ENCODE measurements at places on chromosomes 16 and 17. TPM values are rescaled to one million over a fixed set of nuclear protein-coding genes. Genes with fewer than 3 reads are reported as not detected.

DNA sequence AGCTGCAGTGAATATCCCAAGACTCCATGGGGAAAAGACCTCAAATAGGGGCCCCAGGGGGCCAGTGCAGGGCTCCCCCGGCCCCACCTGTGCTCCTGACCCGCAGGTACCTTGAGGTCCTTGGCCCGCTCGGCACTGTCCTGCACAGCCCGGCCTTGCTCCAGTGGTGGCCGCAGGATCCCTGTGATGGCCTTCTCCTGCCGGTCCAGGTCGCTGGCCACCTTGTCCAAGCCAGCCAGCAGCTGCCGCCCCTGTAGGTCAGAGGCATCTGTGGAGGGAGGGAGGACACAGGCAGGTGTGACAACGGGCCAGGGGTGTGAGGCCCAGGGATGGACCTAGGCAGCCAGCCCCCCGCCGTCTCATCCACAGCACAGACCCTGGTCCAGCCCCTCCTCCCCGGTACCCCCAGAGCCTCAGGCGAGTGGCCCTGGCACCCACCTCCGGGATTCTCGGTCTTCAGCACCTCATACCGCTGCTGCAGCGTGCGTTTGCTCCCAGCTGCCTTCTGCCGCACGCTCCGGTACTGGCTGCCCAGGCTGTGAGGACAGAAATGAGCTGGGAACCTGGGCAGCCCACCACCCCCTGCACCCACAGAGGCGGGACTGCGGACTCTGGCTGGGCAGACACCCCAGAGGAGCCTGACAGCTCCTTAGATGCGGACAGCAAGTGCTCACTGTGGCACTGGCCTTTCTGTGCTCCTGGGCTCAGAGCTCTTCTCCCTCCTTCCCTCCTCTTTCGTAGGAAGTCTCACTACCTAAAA lies 43.7 kb downstream of the PPL start:
- no peak overlapping the region for H3K27ac ChIP-seq
- no peaks in the 10 kb centered on the region for H3K27me3 ChIP-seq
- no peak overlapping the region for H3K4me3 ChIP-seq
- DNase-seq = no peak

DNA sequence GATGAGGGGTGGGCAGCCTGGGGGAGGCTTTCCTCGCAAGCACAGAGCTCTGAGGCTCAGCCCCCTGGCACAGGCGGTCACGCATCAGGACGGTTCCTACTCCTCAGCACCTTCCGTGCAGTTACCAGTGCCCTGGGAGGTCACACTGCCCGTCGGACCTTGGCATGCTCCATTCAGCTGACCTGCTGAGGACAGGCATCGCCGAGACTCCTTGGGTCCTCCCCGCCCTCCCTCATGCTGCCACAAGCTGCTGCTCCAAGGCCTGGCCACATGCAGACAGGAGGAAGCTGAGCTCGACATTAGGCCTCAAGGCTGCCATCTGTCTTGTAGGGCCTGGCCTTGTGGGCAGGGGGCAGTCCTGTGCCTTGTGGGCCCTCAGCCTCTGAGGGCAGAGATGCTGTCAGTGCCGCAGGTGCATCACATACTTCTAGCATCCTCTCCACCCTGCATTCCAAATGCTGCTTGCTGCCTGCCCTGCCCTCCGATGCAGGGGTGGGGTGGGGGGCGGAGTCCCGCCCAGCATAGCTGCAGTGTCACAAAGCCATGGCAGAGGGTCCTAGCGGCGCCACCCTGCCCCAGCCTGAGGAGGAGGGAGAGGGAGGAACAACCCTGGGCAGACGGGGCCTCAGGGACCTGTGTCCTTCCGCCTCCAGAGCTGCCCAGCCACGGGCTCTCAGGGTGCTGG lies 9.3 kb downstream of the C16orf90 start:
- H3K27me3 ChIP-seq = no peaks in the 10 kb centered on the region
- no peak overlapping the region for H3K27ac ChIP-seq
- no peak overlapping the region for H3K4me3 ChIP-seq
- no peaks in the 10 kb centered on the region for H3K4me1 ChIP-seq
- DNase-seq = no peak

GRCh38 chr16:80063031-80063712 lies 462.6 kb upstream of the MAF start:
- H3K4me1 ChIP-seq = no peaks in the 10 kb centered on the region
- peak overlapping the region; percentile 31 for H3K27ac ChIP-seq
- no peaks in the 10 kb centered on the region for H3K27me3 ChIP-seq

DNA sequence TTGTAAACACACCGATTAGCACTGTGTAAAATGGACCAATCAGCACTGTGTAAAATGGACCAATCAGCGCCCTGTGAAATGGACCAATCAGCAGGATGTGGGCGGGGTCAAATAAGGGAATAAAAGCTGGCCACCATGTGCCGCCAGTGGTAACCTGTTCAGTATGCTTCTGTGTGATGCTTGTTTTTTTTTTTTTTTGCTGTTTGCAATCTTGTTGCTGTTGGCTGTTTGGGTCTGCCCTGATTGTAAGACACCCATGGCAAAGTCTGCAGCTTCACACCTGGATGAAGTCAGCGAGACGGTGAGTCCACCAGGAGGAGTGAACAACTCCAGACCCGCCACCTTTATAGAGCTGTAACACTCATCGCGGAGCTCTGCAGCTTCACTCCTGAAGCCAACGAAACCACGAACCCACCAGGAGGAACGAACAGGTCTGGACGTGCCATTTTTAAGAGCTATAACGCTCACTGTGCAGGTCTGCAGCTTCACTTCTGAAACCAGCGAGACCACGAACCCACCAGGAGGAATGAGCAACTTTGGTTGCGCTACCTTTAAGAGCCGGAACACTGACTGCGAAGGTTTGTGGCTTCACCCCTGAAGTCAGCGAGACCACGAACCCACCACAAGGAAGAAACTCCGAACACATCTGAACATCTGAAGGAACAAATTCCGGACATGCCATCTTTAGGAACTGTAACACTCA lies 85.0 kb upstream of the MED9 start:
- no peaks in the 10 kb centered on the region for H3K4me1 ChIP-seq
- H3K27ac ChIP-seq = no peak overlapping the region
- no peaks in the 10 kb centered on the region for H3K36me3 ChIP-seq
- no peak for DNase-seq
- H3K27me3 ChIP-seq = no peaks in the 10 kb centered on the region
- no peak overlapping the region for H3K4me3 ChIP-seq

Gene KRTAP9-3
- total RNA-seq = not detected

- H3K4me1 ChIP-seq = peaks cover 26% of the 10 kb centered on the region
- no peak overlapping the region for H3K4me3 ChIP-seq
- DNase-seq = peak; percentile 66
- no peaks in the 10 kb centered on the region for H3K36me3 ChIP-seq
- H3K27ac ChIP-seq = peak overlapping the region; percentile 41
Observed at GRCh38 chr17:9971991-9972390, 66.9 kb upstream of the RCVRN start.

All from lower lobe of right lung (tissue), 2 donors.